Natural killer cell (primary cell): ENCODE measurements at places on chromosomes 2 and 18.

GRCh38 chr2:3498783-3499394 is 20.4 kb downstream of the ADI1 start:
- no peaks in the 10 kb centered on the region for H3K4me1 ChIP-seq
- H3K27ac ChIP-seq: no peak overlapping the region
- no peak overlapping the region for H3K4me3 ChIP-seq
- no peaks in the 10 kb centered on the region for H3K27me3 ChIP-seq

GRCh38 chr18:23885750-23886149 is 128.8 kb upstream of the TTC39C start:
- DNase-seq: peak; percentile 46
- no peaks in the 10 kb centered on the region for H3K36me3 ChIP-seq
- H3K4me1 ChIP-seq: peaks cover 13% of the 10 kb centered on the region

DNA sequence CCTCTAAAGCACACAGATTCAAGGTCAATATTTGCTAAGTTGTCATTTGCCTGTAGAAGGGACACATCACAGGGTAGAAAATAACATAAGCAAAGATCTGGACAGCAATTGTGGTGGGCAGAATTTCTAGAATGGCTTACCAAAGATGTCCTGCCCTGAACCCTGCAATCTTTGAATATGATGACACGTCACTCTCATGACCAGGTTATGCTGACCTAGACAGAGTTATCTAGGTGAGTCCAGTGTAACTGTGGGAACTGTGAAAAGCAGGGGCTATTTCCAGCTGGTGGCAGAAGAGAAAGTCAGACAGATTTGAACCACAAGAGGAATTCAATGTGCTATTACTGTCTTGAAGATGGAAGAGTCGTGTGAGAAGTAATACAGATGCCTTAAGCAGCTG is 112.3 kb upstream of the CNGA3 start:
- H3K27ac ChIP-seq: no peak overlapping the region
- no peaks in the 10 kb centered on the region for H3K36me3 ChIP-seq
- H3K27me3 ChIP-seq: no peaks in the 10 kb centered on the region
- DNase-seq: no peak

DNA sequence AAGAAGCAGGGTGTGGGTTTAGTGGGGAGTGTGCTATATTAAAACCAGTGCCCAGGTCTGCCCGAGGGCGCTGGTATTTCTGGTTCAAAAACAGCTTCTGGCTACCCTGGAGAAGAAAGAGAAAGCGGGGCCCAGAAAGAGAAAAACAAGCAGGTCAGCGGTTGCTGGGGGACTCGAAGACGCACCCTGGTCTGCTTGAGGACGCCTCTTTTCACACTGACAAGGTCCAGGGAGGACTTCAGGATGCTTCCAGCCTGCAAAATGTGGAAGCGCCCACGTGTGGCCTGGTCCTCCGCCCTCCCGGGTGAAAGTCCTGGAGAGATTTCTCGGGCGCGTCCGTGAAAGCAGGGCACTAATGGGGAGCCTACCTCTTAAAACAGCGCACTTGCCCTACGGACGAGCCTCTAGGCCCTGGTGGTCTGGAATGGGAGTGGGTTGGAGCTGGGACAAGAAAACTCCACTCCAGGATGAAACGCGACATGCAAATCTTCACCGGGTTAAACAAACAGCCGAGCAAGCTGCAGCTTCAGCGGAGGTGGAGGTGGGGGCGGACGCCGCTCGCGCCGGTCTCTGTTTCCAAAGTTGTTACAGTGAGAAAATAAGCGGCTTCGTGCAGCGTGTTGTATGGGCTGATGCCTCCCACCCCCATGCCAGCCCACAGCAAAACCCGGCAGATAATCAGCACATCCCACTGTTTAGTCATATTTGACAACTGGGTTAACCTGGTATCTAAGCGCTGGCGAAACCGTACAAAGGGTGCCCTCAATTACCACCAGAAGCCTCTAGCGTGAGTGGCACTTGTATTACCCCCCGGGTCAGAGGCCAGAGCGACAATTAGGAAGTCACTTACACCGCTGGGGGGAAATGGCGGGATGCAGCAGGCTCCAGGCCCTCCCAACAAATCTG is 1.1 kb upstream of the SP9 start:
- H3K4me3 ChIP-seq: no peak overlapping the region
- no peak for DNase-seq

DNA sequence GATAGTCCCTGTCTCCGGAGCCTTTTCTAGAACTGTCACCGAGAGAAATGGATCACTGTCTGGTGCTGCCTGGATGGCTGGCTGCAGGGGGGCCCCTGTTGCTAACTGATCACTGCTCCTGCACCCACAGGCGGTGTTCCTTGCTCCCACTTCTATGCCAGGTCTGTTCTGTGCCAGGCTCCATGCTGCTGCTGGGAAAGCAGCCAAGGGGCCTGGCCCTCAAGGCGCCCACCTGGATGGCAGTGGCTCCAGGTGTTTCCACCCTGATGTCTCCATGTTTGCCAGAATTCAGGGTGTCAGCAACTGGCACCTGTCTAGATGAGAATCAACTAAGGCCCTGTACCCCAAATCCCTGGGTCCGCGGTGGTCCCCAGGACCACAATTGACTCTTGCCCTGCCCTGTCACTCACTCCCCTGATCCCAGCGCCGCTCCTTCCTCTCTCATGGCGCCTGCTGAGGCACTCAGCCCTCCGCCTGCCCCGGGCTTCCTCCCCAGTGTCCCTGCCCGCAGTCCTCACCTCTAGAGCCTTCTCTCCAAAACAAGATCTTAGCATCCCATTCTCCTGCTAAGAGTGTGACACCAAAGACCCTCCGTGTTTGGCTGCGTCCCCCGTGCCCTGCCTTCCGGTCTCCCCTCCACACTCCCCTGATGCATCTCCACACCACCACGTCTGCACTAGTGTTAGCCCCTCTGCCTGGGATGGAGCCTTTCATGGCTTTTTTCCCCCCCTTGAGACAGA is 72.5 kb upstream of the OTOF start:
- H3K27ac ChIP-seq: no peak overlapping the region
- no peaks in the 10 kb centered on the region for H3K4me1 ChIP-seq
- DNase-seq: no peak

- H3K4me3 ChIP-seq: no peak overlapping the region
- H3K36me3 ChIP-seq: no peaks in the 10 kb centered on the region
- no peak overlapping the region for H3K27ac ChIP-seq
- no peak for DNase-seq
These were observed 742.4 kb downstream of the DCDC2C start for GRCh38 chr2:4445821-4446220.

DNA sequence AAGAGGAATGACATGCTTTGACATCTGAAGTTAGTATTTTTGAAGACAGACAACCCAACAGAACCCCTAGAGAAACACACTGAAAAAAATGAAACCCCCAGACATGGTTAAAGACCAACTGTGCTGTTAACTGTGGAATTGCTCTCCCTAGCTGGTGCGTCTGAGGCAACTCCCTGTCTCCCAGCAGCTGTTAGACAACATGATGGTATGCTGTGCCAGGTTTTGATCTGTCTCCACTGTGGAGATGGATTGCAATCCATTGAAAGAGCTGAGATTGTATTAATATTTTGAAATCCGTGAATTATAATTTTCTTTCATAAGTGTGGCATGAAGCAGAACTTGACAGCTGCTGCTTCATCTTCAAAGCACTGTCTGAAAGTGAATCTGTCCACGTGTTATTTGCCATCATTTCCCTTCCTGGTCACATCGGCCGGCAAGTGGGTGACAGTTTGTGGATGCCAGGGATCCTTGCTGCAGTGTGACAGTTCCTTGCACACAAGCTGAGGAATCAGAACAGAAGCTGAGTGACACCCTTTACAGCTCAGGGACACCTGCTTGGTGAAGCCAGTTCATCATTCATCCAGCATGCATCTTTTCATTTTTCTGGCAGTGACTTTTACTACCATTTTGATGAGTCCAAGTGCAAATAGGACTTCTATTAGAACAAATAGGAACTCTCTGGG is 58.2 kb upstream of the ACSL3 start:
- no peak overlapping the region for H3K4me3 ChIP-seq
- H3K27me3 ChIP-seq: peaks cover 2% of the 10 kb centered on the region
- H3K27ac ChIP-seq: no peak overlapping the region
- no peaks in the 10 kb centered on the region for H3K36me3 ChIP-seq
- H3K4me1 ChIP-seq: no peaks in the 10 kb centered on the region

DNA sequence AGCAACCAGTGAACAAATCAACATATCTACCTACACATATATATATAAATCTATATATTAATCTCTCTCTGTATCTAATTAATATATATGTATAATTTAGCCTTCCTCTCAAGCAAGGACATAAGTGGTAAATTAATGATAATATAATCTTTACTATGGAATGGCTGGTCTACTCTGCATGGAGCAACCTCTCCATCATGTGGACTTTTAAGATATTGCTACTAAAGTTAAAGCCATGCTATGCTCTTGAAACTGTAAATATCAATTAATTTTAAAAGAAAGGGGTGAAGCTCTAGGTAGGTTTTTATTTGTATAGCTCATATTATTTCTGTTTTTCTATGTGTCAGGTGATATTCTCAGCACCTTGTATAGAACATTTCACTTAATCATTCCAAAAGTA is 147.0 kb downstream of the PPP1R1C start:
- DNase-seq: no peak
- H3K27me3 ChIP-seq: no peaks in the 10 kb centered on the region
- H3K27ac ChIP-seq: no peak overlapping the region
- H3K4me1 ChIP-seq: no peaks in the 10 kb centered on the region
- H3K4me3 ChIP-seq: no peak overlapping the region

GRCh38 chr2:32750880-32751279 is 123.0 kb downstream of the TTC27 start:
- H3K4me3 ChIP-seq: no peak overlapping the region
- no peaks in the 10 kb centered on the region for H3K36me3 ChIP-seq
- DNase-seq: no peak
- H3K27me3 ChIP-seq: no peaks in the 10 kb centered on the region
- H3K4me1 ChIP-seq: no peaks in the 10 kb centered on the region

DNA sequence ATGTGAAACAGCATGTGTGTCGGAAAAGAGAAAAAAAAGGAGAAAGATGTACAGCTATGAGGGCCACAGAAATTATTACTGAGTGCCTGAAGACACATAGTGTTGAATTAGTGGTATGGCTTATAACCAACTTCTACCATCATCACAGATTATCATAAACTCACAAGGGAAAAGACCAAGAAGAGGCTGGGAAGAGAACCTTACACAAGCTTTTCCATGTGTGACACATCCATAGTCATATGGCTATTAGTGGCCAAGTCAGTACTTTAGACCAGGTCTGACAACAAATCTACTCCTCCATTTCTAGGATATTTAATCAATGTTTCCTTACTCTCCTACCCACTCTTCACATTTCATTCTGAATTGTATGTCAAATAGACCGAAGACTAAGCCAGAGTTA is 3.5 kb upstream of the GALNT5 start:
- no peak overlapping the region for H3K4me3 ChIP-seq
- no peaks in the 10 kb centered on the region for H3K4me1 ChIP-seq
- H3K36me3 ChIP-seq: no peaks in the 10 kb centered on the region

GRCh38 chr2:174669336-174669735 is 71.7 kb upstream of the WIPF1 start:
- H3K36me3 ChIP-seq: peaks cover 10% of the 10 kb centered on the region
- H3K4me1 ChIP-seq: peaks cover 18% of the 10 kb centered on the region
- no peak overlapping the region for H3K27ac ChIP-seq
- no peak for DNase-seq
- no peaks in the 10 kb centered on the region for H3K27me3 ChIP-seq

DNA sequence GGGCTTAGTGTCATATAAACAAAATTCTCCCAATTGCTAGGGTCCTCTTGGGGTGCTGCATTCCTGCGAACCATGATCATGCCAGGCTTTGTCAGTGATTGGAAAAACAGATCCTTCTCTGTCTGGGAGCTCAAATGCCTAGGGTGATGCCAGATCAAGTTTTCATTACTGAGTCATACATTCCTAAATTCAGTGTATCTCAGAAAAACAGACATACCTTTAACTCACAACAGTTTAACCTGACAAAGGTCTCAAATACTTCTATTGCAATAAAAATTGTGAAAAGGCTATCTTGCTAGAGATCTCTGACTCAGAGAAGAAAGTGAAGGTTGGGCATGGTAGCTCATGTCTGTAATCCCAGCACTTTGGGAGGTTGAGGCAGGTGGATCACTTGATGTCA is 86.9 kb downstream of the SH3YL1 start:
- no peak overlapping the region for H3K4me3 ChIP-seq
- no peaks in the 10 kb centered on the region for H3K36me3 ChIP-seq
- H3K27ac ChIP-seq: peak overlapping the region; percentile 44
- H3K4me1 ChIP-seq: peaks cover 30% of the 10 kb centered on the region

- no peaks in the 10 kb centered on the region for H3K4me1 ChIP-seq
- no peak for DNase-seq
- no peak overlapping the region for H3K4me3 ChIP-seq
- H3K27ac ChIP-seq: no peak overlapping the region
These were observed 56.0 kb downstream of the TRAPPC12 start for GRCh38 chr2:3435445-3435844.

GRCh38 chr2:38181806-38182491 is 106.0 kb upstream of the CYP1B1 start:
- no peak for DNase-seq
- peaks cover 9% of the 10 kb centered on the region for H3K27me3 ChIP-seq
- peaks cover 20% of the 10 kb centered on the region for H3K4me1 ChIP-seq
- H3K4me3 ChIP-seq: no peak overlapping the region
- H3K27ac ChIP-seq: no peak overlapping the region

DNA sequence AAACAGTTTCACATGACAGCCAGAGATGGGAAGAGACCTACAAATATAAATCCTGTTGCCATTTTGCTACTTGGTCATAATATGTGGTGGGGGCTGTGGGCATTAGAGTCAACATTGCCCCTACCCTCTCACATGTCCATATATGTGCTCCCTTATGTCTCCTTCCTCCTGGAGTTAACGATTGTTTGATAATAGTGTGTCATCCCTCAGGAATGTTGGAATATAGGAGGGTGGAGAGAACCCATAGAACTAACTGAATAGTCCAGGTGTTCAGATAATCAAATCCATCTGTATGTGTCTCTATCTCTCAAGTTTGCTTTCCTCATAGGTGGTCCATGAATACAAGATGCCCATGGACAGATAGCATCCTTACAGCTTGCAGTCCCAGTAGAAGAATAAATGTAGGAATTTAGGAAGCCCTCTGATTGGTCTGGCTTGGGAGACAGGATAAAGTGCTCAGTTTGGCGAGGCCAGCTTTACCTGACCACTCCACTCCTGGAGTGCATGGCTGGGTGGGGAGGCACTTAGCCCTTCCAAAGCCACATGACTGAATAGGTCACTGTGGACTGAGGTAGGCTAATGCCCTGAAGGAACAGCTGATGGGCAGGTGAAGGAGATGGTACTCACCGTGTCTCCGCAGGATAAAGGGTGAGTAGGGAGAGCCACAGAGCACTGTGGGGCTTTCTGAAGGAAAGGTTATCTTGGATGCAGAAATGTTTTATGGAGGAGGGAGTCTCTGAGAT is 166.9 kb downstream of the CDCA7 start:
- H3K36me3 ChIP-seq: no peaks in the 10 kb centered on the region

DNA sequence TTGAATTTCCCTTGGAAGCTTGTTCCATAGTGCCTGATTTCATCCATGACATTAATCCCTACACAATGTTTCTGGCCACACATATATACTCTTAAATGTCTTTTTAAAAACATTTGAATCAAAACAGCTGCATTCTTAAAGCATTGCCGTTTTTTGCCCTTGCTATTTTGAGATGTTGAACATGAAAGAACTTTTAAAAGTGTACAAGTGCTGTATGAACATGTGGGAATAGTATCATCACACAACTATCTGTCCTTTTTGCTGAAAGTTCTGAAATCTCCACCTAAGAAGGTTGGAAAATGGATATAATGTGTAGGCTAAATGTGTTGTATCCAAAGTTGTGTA is 318.7 kb upstream of the UBE2E3 start:
- DNase-seq: no peak
- H3K4me1 ChIP-seq: no peaks in the 10 kb centered on the region
- no peak overlapping the region for H3K27ac ChIP-seq
- H3K36me3 ChIP-seq: no peaks in the 10 kb centered on the region

GRCh38 chr2:224937887-224938286 is 104.4 kb downstream of the DOCK10 start:
- peaks cover 3% of the 10 kb centered on the region for H3K36me3 ChIP-seq
- H3K4me1 ChIP-seq: peaks cover 26% of the 10 kb centered on the region
- peak overlapping the region; percentile 12 for H3K27ac ChIP-seq
